MCF 10A (cell line): ENCODE measurements at places on chromosomes 2 and 18. TPM values are rescaled to one million over a fixed set of nuclear protein-coding genes. Genes with fewer than 3 reads are reported as not detected.

DNA sequence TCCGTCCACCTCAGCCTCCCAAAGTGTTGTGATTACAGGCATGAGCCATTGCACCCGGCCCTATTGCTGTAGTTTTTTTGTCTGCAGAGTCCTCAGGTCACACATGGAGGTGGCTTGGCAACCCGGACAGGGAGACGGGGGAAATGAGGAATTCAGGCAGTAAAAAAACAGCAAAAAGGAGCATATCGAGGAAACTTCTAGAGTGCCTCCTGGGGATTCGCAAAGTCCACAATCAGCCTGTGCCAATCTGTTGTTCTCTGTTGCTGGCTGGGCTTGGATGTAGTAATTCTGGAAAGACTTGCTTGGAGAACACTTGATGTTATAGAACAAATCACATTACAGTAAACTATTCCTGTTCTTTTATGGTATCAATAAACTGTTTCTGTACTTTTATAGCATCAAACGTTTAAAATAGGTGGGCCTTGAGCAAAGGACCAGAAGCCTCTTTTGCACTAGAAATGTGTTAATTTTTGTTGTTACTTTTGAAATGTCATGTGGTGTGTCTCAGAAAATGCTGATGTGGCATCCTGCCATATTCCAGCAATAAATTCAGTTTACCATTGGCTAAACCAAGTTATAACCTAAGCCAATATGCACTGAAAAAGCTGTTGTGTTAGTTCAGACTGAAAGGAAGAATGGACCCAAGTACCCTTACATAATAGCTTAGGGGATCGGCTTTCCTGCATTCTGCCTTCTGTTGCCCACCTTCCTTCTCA, 14.4 kb downstream of the ELAC1 start:
- peaks cover 7% of the 10 kb centered on the region for H3K4me1 ChIP-seq
- H3K36me3 ChIP-seq, result peaks cover 55% of the 10 kb centered on the region
- no peaks in the 10 kb centered on the region for H3K27me3 ChIP-seq
- no peak for DNase-seq
- H3K27ac ChIP-seq, result peak overlapping the region; percentile 49

GRCh38 chr2:19214682-19215391, 143.6 kb downstream of the OSR1 start:
- H3K27me3 ChIP-seq, result no peaks in the 10 kb centered on the region
- H3K27ac ChIP-seq, result no peak overlapping the region
- DNase-seq, result no peak

GRCh38 chr2:2326068-2327040, 4.7 kb downstream of the MYT1L start:
- H3K27ac ChIP-seq, result no peak overlapping the region
- no peak for DNase-seq
- no peaks in the 10 kb centered on the region for H3K4me1 ChIP-seq
- H3K4me3 ChIP-seq, result no peak overlapping the region
- H3K36me3 ChIP-seq, result no peaks in the 10 kb centered on the region

- H3K36me3 ChIP-seq, result peaks cover 16% of the 10 kb centered on the region
- no peak overlapping the region for H3K4me3 ChIP-seq
- H3K4me1 ChIP-seq, result no peaks in the 10 kb centered on the region
- DNase-seq, result no peak
Measured at GRCh38 chr18:49161627-49162026, 210.9 kb upstream of the SMAD7 start.

DNA sequence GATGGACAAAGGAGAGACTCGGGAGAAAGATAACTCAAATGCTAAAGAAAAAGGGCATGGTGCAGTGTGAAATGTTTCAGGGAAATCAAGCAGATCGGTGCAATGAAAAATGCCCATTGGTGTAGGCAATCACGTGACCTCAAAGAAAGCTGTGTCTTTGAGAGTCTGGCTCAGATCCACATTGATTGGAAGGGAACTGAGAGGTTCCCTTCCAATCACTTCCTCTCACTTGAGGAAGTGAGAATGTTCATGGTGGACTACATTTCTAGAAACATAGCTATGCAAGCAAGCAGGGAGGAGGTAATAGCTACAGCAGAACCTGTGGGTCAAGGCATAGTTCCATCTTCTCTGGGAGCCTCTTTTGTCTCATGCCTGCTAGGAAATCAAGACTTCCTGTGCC, 187.4 kb downstream of the LPIN1 start:
- H3K27ac ChIP-seq, result no peak overlapping the region
- H3K4me3 ChIP-seq, result no peak overlapping the region
- H3K27me3 ChIP-seq, result no peaks in the 10 kb centered on the region
- no peaks in the 10 kb centered on the region for H3K36me3 ChIP-seq
- H3K4me1 ChIP-seq, result peaks cover 23% of the 10 kb centered on the region

- peaks cover 17% of the 10 kb centered on the region for H3K36me3 ChIP-seq
Measured at GRCh38 chr18:22185771-22186386, 16.5 kb downstream of the GATA6 start.

DNA sequence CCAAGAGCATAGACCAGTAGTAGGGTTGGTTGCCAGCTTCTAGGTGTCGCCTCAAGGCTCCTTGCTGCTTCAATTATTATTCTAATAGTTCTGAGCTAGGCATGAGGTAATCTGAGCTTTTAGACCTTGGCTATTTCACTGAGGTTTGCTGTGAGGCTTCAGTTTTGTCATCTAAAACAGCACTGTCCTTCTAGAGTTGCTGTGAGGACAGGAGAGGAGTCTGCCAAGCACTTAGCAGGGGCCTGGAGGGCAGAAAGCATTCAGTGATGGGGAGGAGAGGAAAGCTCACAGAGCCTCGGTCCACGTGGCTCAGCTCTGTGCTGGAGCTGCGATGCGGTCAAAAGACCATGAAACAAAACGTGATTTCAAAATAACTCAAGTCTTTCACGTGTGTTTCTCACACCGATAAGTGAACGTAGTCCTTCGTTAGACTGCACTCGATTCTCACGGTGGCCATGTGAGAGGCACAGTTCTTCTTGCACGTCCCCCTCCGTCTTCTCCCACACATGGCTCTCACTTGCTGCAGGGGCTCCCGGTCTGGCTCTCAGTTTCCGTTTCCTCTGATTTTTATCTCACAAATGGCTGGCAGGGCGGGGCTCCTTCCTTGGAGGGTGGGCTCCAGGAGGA, 113.7 kb downstream of the B3GNT2 start:
- no peaks in the 10 kb centered on the region for H3K27me3 ChIP-seq
- DNase-seq, result no peak
- H3K4me1 ChIP-seq, result peaks cover 20% of the 10 kb centered on the region
- no peak overlapping the region for H3K4me3 ChIP-seq
- H3K27ac ChIP-seq, result no peak overlapping the region

DNA sequence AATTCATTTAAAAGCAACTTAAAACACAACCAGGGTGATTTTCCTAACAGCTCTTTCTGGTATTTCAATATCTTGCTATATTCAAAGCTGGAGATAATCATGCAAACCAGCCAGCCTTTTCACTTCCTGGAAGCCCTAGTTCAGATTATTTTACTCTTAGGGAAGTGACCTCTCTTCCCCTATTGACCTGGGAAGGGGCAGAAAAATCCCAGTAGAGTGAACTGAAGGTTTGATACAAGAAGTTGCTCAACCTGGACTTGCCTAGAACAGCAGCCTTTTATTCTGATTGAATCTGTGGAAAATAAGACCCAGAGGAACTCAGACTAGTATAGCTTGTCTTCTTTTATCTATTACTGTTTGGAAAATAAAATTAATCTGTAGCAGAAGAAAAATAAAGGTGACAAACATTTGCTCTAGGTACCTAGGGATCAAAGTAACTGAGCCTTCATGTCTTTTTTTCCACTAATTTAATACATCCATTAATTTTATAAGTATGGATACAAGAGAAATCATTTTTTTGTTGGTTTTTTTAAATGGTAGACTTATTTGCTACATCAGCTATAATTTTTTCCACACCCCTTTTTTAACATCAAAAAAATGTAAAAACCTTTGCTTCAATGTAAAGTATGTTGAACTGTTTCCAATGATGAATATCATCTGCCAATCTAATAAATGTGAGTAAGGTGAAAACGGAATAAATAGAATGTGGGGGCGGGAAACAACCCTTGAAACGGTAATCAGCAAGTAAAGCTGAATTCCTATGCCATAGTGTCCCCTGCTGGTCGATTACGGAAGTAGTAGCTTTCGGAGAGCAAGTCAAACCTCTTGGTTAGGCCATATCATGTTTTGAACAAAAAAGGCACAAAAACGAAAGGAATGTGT, 629.9 kb downstream of the NRXN1 start:
- no peaks in the 10 kb centered on the region for H3K4me1 ChIP-seq
- H3K27ac ChIP-seq, result no peak overlapping the region
- H3K36me3 ChIP-seq, result no peaks in the 10 kb centered on the region

GRCh38 chr18:72811047-72811446, 56.7 kb downstream of the NETO1 start:
- no peak overlapping the region for H3K27ac ChIP-seq
- no peaks in the 10 kb centered on the region for H3K4me1 ChIP-seq
- H3K36me3 ChIP-seq, result no peaks in the 10 kb centered on the region
- no peaks in the 10 kb centered on the region for H3K27me3 ChIP-seq
- DNase-seq, result no peak
- H3K4me3 ChIP-seq, result no peak overlapping the region

- H3K36me3 ChIP-seq, result no peaks in the 10 kb centered on the region
- no peak for DNase-seq
- no peaks in the 10 kb centered on the region for H3K27me3 ChIP-seq
- no peak overlapping the region for H3K4me3 ChIP-seq
Measured at GRCh38 chr2:41483226-41483625, 564.6 kb upstream of the PKDCC start.

- H3K4me3 ChIP-seq, result no peak overlapping the region
- no peaks in the 10 kb centered on the region for H3K4me1 ChIP-seq
- no peaks in the 10 kb centered on the region for H3K36me3 ChIP-seq
Measured at GRCh38 chr2:98403878-98404277, 40.8 kb upstream of the INPP4A start.

- H3K4me1 ChIP-seq, result peaks cover 5% of the 10 kb centered on the region
- no peak overlapping the region for H3K27ac ChIP-seq
- H3K27me3 ChIP-seq, result no peaks in the 10 kb centered on the region
- no peaks in the 10 kb centered on the region for H3K36me3 ChIP-seq
- DNase-seq, result no peak
Measured at GRCh38 chr2:120405759-120406099, 59.8 kb downstream of the INHBB start.

DNA sequence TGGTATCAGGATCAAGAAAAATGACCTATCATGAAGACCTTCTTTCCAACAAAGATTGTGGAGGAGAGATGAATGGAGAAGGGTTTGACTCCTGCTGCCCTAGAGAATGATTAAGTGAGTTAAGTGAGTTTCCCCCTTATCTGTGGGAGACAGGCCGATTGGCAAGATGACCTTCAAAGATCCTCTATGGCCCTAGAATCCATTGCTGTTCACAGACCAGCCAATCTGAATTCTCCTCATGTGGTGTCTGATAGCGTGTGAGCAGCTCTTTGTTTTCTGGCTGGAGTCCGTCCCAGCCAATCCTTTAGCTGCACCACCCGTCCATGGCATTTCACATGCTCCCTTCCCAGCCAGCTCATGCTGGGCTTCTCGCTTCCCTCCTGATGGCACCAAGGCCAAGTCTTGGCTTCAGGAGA, 79.4 kb downstream of the MARCHF4 start:
- no peaks in the 10 kb centered on the region for H3K36me3 ChIP-seq
- H3K4me3 ChIP-seq, result no peak overlapping the region
- no peaks in the 10 kb centered on the region for H3K27me3 ChIP-seq
- DNase-seq, result peak; percentile 8
- H3K27ac ChIP-seq, result no peak overlapping the region

DNA sequence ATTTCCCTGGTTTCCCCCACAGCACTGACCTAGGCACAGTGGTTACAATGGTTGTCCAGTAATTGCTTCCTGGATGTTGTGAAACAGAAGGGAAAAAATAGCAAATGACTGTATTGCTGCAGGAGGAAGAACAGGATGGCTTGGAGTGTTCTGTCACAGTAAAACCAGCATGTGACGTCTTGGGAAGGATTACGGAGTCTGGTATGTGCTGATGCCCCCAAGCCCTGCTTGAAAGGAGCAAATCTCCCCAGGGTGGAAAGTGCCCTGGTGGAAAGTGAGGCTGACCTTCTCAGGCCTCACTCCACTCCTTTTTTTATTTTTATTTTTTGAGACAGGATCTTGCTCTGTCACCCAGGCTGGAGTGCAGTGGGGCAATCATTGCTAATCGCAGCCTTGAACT, 7.8 kb downstream of the RAB11FIP5 start:
- H3K27ac ChIP-seq, result no peak overlapping the region
- no peaks in the 10 kb centered on the region for H3K27me3 ChIP-seq

DNA sequence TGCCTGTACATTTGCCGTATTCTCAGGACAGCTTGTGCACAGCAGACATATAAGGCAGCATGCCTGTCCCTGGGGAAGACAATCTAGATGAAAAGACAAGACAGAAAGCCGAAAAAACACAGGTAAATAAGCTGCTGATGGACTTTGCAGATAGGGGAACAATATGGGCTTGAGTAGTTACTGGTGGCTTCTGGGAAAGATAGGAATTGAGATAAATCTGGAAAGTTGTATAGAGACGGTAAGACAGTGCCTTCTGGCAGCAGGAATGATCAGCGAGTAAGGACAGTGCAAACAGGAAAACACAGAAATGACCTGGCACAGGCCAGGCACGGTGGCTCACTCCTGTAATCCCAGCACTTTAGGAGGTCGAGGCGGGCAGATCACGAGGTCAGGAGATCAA, 70.2 kb downstream of the FAM124B start:
- peaks cover 6% of the 10 kb centered on the region for H3K4me1 ChIP-seq
- H3K4me3 ChIP-seq, result no peak overlapping the region
- H3K36me3 ChIP-seq, result no peaks in the 10 kb centered on the region
- no peak overlapping the region for H3K27ac ChIP-seq
- no peak for DNase-seq

GRCh38 chr2:230473378-230473777, 57.4 kb downstream of the SP100 start:
- DNase-seq, result no peak
- H3K27me3 ChIP-seq, result no peaks in the 10 kb centered on the region
- H3K4me3 ChIP-seq, result no peak overlapping the region
- H3K27ac ChIP-seq, result no peak overlapping the region
- H3K36me3 ChIP-seq, result peaks cover 36% of the 10 kb centered on the region
- H3K4me1 ChIP-seq, result peaks cover 18% of the 10 kb centered on the region

- H3K36me3 ChIP-seq, result peaks cover 58% of the 10 kb centered on the region
- no peak overlapping the region for H3K4me3 ChIP-seq
- no peaks in the 10 kb centered on the region for H3K27me3 ChIP-seq
- no peak overlapping the region for H3K27ac ChIP-seq
- no peak for DNase-seq
Measured at GRCh38 chr2:1652034-1652790, 92.1 kb downstream of the PXDN start.

GRCh38 chr2:53787614-53788289, 908 bp downstream of the ERLEC1 start:
- H3K36me3 ChIP-seq, result no peaks in the 10 kb centered on the region
- peaks cover 12% of the 10 kb centered on the region for H3K4me1 ChIP-seq
- H3K27me3 ChIP-seq, result no peaks in the 10 kb centered on the region
- peak overlapping the region; percentile 83 for H3K4me3 ChIP-seq
- H3K27ac ChIP-seq, result peak overlapping the region; percentile 62

Gene SERPINB10
- total RNA-seq, result not detected in 2 replicates

Gene CHST10
- 2.3 and 4.0 TPM in 2 replicates for total RNA-seq

Gene FBXO15
- 0.79 and 0.91 TPM in 2 replicates for total RNA-seq

Gene ASB18
- not detected in 2 replicates for total RNA-seq

Gene LAMA1
- total RNA-seq, result 9.6 and 11.3 TPM in 2 replicates

Gene APLF
- 4.0 TPM in 2 replicates for total RNA-seq

Gene RTP5
- total RNA-seq, result not detected in 2 replicates

Gene CLEC4F
- not detected in 2 replicates for total RNA-seq

Gene SLC9A2
- 0.05 and 0.09 TPM in 2 replicates for total RNA-seq

Gene MRO
- not detected in 2 replicates for total RNA-seq

Gene MC2R
- not detected in 2 replicates for total RNA-seq

Gene REG3A
- not detected in 2 replicates for total RNA-seq

Gene IL1RL2
- not detected in 2 replicates for total RNA-seq

Gene IL36B
- not detected in 2 replicates for total RNA-seq

Gene RAX
- not detected in 2 replicates for total RNA-seq
